DMS53 (cell line): ENCODE measurements at places on chromosomes 3 and 15.
A peak's percentile ranks its signal among the peaks of the same experiment; 100 is the strongest.

DNA sequence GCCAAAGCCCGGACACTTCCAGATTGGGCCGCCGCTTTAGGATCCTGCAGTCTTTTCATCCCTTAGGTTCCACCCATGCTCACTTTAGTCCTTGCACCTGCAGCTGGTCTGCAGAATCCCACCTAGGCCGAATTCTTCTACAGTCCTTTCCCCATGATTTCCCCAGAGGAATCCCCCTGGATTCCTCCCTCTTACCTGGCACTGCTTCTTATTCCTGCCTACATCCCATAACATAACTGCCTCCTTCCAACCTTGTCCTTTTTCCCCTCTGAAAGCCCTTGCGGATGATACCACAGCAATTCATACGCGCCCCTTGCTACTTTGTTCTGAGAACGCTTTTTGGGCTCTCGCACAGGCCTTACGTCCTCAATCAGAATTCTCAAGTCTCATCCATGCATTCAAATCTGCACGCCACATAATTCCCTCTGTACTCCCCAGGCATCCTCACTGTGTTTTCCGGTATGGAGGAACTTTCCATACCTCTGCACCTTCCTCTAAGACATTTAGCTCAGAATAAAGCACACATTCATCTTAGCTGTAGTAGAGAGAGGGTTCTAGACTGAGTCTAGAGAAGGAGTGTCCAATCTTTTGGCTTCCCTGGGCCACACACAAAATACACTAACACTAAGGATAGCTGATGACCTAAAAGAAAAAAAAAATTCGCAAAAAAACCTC, 619 bp downstream of the EIF2AK4 start:
- peak; percentile 30 for DNase-seq

DNA sequence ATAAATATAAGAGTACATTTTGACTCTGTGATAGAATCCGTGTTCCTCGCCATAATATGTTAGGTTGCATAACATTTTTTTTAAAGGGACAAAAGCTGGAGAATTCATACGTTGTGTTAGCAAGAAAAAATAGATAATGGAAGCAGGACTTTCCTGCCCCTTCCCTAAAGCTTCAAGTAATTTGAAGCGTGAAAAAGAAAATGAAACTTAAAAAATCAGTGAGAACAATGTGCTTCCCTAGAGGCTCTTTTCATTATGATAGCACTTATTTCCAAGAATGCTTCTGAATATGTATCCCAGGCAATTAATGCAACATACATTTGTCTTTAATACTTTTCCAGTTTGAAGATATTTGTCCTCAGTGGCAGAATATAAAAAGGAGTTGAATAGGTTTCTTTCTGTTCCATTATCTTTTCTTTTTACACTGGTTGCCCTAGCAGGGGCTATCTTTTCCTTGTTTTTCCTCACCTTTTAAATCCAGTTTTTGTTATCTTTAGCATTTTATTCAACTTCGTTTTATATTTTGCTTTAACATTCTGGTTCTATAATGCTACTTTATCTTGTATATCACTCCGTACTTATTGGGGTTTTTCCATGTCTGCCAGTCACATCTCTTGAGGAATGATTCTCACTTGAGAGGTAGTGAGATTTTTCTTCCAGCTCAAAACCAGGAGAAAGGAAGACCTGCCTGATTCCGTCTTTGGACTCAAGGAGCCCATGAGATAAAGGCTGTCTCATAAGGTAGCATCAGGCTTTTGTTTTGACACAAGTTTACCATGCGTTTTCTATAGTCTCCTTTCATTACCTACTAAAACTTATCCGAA, 113.8 kb downstream of the MBNL1 start:
- no peak for DNase-seq

DNA sequence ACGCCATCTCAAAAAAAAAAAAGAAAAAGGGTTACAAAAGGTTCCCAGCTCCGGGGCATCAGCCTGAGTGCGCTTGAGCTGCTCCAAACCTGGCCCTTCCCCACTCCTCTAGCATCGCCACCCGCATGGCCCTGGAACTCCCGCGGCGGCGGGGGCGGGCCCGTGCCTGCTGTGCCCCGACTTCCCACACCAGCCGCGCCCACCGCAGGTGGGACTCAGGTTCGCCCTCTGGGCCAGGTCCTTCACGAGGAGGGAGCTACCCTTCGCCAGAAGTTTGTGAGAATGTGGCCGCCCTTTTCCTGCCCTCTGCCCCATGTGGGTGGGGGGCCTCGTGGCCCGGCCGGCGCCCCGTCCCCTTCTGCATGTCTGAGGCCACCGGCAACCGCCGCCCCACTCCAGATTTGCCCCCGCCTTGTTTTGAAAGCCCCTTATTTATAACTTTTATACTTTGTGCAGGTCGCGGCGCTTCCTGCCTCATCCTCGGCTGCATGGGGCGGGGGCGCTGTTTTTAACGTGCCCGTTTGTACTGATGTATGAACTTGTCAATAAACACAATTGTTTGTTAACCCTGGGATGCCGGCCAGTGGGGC, 507 bp upstream of the JMJD7 start:
- DNase-seq: peak; percentile 56

GRCh38 chr3:12773030-12773709, 14.1 kb upstream of the TMEM40 start:
- DNase-seq: no peak

GRCh38 chr3:94799420-94800060, 736.7 kb downstream of the NSUN3 start:
- no peak for DNase-seq
